ENCODE measurements at places on chromosomes 4 and X. TPM values are rescaled to one million over a fixed set of nuclear protein-coding genes. Genes with fewer than 3 reads are reported as not detected.

DNA sequence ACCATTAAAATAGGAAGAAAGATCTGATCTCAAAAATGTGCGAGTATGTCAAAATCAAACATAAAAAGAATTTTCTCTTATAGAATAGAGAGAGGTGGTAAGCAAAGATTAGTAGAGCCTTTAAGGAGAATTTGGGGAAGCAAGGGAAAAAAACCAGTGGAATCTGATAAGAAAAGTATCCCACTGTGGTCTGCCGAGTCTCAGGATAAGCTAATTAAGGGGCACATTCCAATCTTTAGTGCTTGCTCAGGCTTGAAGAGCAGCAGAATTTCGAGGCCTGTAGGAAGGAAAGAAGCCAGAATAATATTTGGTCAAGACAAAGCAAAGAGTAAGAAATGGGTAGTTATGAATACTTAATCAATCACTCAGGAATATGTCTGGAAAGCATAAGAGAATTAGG lies 13.0 kb downstream of the STATH start:
- DNase-seq = no peak

SLC16A2 gene
- polyA plus RNA-seq = 38.5 TPM

DNA sequence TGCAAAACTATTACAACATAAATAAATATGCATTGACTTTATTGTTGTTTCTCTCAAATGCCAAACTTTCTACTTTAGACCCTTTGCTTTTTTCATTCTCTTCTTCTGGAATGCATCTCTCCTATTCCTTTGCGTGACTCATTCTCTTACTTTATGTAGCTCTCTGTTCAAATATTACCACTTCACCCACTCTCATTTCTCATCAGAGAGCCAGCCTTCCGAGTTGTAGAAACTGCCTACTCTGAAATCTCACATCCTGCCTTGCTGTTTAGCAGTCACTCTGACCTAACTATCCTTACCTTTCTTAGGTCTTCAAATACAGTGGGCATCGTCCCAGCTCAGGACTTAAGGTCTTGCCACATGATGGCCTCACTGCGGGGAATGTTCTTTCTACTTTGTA lies 143.5 kb downstream of the GALNTL6 start:
- no peak for DNase-seq

PNMA6E gene
- not detected for polyA plus RNA-seq

FHDC1 gene
- 0.12 TPM for polyA plus RNA-seq
